IMR-90 (cell line): ENCODE measurements at places on chromosomes 5 and 9. TPM values are rescaled to one million over a fixed set of nuclear protein-coding genes. Genes with fewer than 3 reads are reported as not detected.

The STPG3 gene
- not detected in 2 replicates for total RNA-seq

- DNase-seq: peak; percentile 44
These were observed 23.9 kb downstream of the C5orf15 start for GRCh38 chr5:133944263-133945185.

DNA sequence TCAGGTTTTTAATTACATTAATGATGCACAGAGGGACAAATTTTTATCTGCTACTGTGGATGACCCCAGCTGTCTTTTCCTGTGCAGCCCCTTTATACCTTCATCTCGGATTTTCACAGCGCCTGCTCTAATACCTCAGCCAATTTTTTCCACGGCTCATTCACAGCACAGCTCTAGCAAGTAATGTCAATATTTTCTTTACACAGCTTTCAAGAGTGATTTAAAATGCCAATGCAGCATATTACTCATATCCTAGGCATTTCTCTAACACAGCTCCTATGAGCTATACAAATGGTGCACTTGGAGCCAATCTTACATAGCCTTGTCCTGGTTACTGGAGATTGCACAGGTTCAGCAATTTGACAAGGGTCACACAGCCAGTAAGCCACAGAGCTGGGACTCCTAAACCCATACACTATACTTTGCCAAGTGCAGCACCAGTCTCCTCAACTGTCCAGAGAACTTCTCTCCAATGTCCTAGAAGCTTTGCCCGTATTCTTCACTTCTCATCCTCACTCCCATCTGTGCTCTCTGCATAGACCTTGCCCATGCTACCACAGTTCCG is 661.8 kb downstream of the DTWD2 start:
- no peak for DNase-seq

The TUSC1 gene
- 2.0 and 3.1 TPM in 2 replicates for total RNA-seq

GRCh38 chr5:150502106-150502505 is 5.8 kb upstream of the NDST1 start:
- peak; percentile 49 for DNase-seq

The IFNB1 gene
- total RNA-seq: not detected in 2 replicates

DNA sequence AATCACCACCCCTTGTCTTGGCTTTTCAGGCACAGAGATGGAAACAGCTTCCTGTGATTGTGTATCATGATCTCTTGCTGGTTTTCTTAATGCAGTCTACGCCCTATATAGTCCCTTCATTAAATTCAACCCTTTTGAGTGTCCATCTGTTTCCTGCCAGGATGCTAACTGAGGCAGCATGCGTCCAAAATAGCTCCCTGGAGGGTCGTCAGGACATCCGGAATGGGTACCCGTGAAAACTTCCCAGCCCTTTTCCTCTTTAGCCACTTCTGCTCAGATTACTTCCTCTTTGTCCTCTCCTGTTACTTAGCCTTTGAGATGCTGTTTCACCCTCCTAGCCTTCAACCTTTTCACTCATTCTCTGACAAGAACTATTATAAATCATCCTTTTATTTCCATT is 79.8 kb upstream of the KLF9 start:
- DNase-seq: no peak

GRCh38 chr5:141517880-141518617 is 29.2 kb downstream of the PCDHGC5 start:
- peak; percentile 87 for DNase-seq

The BTNL3 gene
- total RNA-seq: not detected in 2 replicates
